EH (cell line): ENCODE measurements at places on chromosomes 12 and 14.
A peak's percentile ranks its signal among the peaks of the same experiment; 100 is the strongest.

GRCh38 chr12:126067626-126068329 lies 1002.5 kb downstream of the AACS start:
- no peak for DNase-seq

GRCh38 chr14:56073799-56074198 lies 44.4 kb upstream of the PELI2 start:
- no peak for DNase-seq

DNA sequence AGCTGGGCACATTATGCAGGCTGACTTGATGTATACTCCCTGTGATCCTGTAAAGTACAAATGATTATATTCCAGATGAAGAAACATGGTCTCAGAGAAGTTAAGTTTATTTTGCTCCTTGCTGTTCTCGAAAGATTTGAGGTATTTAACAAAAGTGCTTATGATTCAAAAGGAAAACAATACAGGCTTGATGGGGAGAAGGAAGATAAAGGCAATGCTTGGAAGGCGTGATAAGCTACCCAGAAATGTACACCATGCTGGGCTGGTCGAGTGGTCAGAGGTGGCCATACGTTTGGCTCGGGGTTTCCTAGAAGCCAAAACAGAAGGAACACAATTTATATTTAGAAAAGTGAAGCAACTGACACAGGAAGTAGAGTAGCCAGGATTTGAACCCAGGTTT lies 201.0 kb downstream of the KTN1 start:
- no peak for DNase-seq

GRCh38 chr12:6555018-6555691 lies 687 bp downstream of the IFFO1 start:
- DNase-seq: peak; percentile 48

- no peak for DNase-seq
Observed at GRCh38 chr14:71642715-71643114, 289.5 kb upstream of the RGS6 start.

- DNase-seq: peak; percentile 70
Observed at GRCh38 chr12:7154901-7155470, 24.8 kb downstream of the CLSTN3 start.

DNA sequence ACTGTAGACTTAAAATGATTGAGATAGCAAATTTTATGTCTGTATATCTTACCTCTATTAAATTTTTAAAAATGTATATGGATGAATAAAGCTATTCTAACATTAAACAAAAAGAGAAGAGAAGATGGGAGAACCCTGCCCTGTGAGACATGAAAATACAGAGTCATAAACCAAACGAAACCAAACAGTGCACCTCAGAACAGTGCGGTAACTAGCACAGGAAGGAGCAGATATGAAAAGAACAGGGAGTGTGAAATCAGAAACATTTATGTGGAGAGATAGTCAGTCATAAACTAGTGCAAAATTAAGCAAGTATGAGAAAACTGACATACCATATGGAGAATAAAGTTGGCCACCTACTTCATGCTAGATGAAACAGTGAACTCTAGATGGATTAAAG lies 135.1 kb downstream of the ERC1 start:
- DNase-seq: no peak

DNA sequence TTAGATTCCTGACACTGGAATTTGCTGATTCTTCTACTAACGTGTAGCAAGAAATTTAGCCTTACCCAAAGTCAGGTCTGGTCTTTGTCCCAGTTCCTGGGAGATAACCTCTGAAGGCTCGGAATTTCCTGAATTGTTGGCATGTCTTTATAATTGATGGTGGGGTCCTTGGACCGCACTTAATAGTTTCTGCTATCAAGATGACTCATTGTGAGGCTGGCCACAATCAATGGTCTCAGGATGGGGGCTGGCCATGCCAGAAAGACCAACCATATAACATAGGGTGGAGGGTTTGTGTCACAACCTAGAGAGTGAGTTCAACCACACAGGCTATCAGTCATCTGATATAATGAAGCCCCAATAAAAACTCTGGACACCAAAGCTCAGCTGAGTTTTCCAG lies 259.7 kb downstream of the DAD1 start:
- no peak for DNase-seq

DNA sequence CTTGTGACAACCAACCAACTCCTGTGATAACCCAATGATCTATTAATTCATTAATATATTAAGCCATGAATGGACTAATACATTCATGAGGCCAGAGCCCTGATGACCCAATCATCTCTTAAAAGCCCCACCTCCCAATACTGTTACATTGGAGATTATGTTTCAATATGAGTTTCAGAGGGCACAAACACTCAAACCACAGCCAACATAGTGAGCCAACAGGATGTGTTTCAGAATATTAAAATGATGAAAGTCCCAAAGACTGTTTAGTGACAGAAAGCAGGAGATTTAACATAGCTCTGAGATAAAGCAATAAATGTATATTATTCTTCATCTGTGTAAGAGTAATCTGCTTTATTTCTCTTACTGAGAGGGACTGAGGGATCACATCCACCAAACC lies 71.7 kb downstream of the PTPRO start:
- DNase-seq: no peak

DNA sequence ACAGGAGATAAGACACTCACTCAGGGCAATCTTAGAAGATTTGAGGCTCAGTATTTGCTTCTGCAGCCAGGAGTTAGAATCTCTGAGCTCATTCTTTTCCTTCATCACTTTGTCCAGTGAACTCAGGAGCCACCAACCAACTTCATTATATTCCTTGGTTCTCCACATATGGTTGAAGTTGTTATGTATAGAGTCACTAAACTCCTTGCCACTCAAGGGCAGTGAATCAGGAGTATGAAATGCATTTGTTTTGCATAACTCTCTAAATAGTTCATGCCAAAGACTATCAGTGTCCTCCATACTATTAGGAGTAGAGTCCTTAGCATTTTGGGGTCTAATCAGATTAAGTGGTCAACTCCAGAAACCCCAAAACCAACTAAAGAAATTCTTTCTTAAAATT lies 150.6 kb downstream of the CCDC59 start:
- DNase-seq: no peak

DNA sequence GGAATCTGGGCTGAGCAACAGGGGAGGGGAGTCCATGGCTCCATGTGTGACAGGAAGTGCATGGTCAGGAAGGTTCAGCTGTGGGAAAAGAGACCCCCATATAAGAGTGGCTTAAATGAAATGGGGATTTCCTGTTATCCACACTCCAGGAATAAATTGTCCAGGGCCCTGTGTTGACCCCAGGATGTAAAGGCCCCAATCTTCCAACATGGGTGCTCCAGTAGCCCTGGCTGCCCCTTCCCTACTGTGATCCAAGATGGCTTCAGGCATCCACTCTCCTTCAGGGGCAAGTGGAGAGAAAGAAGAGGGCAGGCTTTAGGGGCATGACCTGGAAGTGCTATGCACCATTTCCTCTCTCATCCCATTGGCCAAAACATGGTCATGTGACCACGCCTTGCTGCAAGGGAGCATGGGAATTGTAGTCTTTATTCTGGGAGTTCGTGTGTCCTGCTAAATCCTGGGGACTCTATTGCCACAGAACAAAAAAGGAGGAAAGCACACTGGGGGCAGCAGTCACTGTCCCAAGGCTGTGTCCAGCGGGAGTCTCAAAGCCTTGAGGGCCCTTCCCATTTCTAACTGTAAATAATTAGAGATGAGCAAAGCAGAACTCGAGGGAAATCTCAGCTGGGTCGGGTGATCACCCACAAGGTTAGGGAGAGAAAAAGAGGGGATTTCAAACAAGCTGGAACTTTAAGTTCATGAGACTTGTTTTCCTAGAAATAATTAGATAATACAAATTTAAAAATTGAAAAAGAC lies 289.2 kb downstream of the ADGRD1 start:
- no peak for DNase-seq

GRCh38 chr14:33634631-33635030 lies 316.2 kb downstream of the EGLN3 start:
- DNase-seq: peak; percentile 7

GRCh38 chr12:53824001-53824712 lies 72.4 kb upstream of the CISTR start:
- no peak for DNase-seq

DNA sequence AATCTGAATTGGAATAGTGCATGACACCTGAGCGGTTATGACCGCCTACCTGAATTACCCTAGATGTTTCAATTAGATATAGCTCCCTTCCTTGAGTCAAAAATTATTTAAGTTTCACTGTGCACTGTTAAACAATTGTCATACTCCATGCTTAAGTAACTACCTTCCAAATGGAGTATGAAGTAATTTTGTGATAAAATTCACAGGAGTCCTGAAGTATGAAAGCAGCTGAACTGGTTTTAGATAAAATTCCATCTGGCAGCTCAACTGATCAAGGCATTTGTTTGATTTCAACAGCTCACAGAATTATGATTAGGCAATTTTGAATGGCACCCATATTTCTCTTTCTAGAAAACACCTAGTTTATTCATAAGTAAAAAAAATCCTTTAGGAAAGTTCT lies 19.5 kb downstream of the PRICKLE1 start:
- no peak for DNase-seq

- no peak for DNase-seq
Observed at GRCh38 chr14:59096303-59096702, 92.2 kb upstream of the DAAM1 start.

DNA sequence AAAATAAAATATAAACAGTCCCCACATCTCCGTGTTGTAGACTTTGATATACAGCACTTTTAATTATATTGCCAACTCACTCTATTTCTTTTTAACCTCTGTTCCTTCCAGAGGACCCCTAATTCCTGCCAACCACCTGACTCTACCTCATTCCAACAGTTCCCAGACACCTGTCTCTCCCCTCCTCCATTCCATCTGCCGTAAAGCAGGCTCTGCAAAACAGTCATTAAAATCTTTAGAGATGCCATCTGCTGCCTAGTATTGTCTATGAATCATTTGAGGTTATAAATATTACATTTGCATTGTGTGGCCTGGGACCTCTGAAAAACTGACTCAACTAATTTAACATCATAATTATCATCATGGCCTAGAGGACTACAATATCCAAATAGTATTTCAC lies 148.8 kb upstream of the DCN start:
- no peak for DNase-seq
